Activated T-cell treated with anti-CD3 and anti-CD28 coated beads, Interleukin-2, amount 50 U/mL, for 72 hours (primary cell): ENCODE measurements at places on chromosomes 13 and 19. TPM values are rescaled to one million over a fixed set of nuclear protein-coding genes. Genes with fewer than 3 reads are reported as not detected.
A peak's percentile ranks its signal among the peaks of the same experiment; 100 is the strongest.

GRCh38 chr13:57824121-57824520 lies 192.6 kb downstream of the PCDH17 start:
- H3K36me3 ChIP-seq: no peaks in the 10 kb centered on the region
- H3K4me1 ChIP-seq: no peaks in the 10 kb centered on the region
- DNase-seq: no peak

- no peaks in the 10 kb centered on the region for H3K4me1 ChIP-seq
- no peak overlapping the region for H3K4me3 ChIP-seq
- no peak overlapping the region for H3K27ac ChIP-seq
- no peaks in the 10 kb centered on the region for H3K27me3 ChIP-seq
Measured at GRCh38 chr13:89115307-89115706, 1444.1 kb downstream of the SLITRK5 start.

DNA sequence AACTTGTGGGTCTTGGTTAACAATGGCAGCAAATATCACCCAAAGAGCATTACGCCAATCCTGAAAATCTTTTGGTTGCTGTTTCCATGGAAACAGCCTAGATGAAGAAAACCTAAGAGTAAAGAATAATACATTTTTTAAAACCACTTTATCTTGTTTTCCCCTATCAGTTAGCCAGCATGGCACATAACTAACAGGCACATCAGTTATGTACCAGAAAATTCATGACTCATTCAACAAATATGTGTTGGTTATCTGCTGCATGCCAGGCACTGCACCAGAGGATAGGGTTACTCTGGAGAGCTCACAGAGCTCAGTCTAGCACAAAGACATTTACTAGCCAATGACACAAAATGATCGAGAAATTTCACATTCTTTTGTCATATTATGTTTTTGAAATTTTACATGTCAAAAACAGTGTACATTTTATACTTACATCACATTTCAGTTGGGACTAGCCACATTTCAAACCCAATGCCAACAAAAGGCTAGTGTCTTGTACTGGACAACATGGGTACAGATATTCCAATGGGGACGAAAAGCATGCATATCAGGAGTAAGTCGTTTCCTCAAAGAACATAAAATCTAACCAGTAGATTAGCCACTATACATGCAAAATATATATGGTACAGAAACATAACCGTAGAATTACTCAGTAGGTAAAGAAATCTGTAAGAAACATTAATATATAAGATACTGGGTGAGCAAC lies 20.3 kb downstream of the LNX2 start:
- peaks cover 7% of the 10 kb centered on the region for H3K4me1 ChIP-seq
- no peaks in the 10 kb centered on the region for H3K36me3 ChIP-seq
- H3K27me3 ChIP-seq: no peaks in the 10 kb centered on the region
- no peak overlapping the region for H3K27ac ChIP-seq
- no peak for DNase-seq

DNA sequence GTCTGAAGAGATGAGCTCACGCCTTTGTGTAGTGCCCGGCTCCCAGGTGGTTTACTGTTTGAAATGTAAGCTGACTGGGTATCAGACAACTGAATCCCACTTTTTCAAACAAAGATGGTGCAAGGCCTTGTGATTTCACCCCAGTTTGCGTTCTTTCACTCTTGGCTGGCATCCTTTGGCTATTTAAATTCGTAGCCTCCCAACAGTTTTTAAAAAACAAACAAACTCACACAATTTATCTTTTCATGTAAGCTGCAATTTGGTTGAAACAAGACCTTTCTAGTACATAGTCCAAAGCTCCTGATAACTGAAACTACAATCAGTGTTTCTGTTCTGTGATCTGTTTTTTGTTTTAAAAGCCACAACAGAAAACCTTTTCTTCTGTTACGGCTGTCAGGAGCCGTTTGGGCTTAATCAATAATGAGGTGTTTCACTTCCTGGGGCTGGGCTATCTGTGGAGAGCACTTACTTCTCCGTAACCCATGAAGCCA lies 65.1 kb upstream of the NPAS1 start:
- peaks cover 78% of the 10 kb centered on the region for H3K4me1 ChIP-seq
- H3K27ac ChIP-seq: peak overlapping the region; percentile 99
- H3K4me3 ChIP-seq: peak overlapping the region; percentile 74
- no peaks in the 10 kb centered on the region for H3K27me3 ChIP-seq

DNA sequence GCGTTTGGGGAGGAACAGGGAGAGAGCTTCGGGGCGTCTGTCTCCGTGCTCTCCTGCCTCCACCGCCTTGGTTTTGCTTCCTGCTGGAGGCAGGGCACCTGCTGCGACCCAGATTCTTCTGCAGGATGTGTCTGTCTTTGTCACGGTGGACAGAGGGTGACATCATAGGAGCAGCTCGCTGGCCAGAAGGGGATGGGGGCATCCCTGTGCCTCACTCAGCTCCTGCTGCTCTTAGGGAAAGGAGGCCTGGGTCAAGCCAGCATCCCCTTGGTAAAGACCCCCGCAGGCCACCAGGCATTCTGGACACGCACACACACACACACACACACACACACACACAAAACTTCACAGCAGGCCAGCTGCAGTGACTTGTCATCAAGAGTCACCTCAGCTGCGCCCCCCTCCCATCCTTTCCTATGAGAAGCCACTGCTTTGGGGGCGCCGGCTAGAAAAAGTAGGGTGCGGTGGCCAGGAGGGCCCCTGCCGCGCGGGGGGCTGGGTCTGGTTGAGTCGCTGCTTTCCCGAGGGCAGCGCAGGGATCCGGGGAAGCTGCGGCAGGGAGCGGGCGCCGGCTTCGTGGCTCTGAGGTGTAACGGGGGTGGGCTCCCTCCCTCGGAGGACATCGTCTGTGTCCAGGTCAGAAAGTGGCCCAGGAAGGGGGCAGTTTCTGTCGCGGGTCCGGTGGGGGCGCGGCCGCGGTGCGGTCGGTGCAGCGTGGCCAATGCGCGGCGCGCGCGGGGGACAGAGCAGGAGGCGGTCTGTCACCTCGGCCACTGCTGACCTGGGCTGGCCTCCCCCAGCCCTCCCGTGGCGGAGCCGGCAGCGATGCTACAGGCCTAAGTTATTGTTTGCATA lies 15.8 kb upstream of the NPAS1 start:
- peaks cover 19% of the 10 kb centered on the region for H3K27me3 ChIP-seq
- H3K27ac ChIP-seq: no peak overlapping the region
- no peaks in the 10 kb centered on the region for H3K4me1 ChIP-seq
- peaks cover 4% of the 10 kb centered on the region for H3K36me3 ChIP-seq
- no peak overlapping the region for H3K4me3 ChIP-seq
- DNase-seq: no peak

- no peak overlapping the region for H3K27ac ChIP-seq
- H3K4me3 ChIP-seq: no peak overlapping the region
- no peak for DNase-seq
- no peaks in the 10 kb centered on the region for H3K27me3 ChIP-seq
- H3K4me1 ChIP-seq: no peaks in the 10 kb centered on the region
Measured at GRCh38 chr19:10680545-10681135, 20.6 kb upstream of the QTRT1 start.

DNA sequence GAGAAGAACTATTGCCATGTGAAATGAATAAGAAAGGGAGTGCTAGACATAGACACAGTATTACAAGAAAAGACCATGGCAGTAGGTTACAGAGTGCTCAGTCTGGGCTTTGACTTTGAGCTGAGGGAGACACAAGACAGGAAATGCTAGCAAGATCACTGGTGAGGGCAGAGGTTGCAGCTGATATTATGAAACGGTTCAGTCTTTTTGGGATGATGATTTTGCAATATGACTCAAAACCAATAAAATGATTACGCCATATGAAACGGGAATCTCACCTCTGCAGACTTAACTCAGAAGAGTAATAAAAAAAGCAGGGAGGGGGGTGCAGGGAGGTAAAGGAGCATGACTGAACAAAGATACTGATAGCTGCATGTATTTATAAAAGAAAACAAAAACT lies 123.1 kb downstream of the RBM26 start:
- H3K36me3 ChIP-seq: no peaks in the 10 kb centered on the region
- DNase-seq: no peak
- no peaks in the 10 kb centered on the region for H3K27me3 ChIP-seq
- H3K4me1 ChIP-seq: no peaks in the 10 kb centered on the region
- H3K4me3 ChIP-seq: no peak overlapping the region

- H3K4me3 ChIP-seq: no peak overlapping the region
- DNase-seq: no peak
- no peak overlapping the region for H3K27ac ChIP-seq
Measured at GRCh38 chr13:114032126-114032799, 58.4 kb upstream of the C13orf46 start.

DNA sequence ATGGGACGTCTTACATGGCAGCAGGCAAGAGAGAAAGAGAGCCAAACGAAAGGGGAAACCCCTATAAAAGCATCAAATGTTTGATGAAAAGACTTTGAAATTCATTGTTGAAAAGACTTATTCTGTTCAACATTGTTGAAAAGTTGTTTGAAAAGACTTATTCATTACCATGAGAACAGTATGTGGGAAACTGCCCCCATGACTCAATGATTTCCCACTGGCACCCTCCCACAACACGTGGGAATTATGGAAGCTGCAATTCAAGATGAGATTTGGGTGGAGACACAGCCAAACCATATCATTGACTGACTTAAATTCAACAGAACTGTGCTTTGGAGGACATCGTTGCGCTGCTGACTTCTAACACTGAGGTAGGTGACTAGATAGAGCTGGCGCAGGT lies 48.0 kb upstream of the RCBTB2 start:
- peak overlapping the region; percentile 6 for H3K27ac ChIP-seq
- DNase-seq: no peak
- H3K36me3 ChIP-seq: no peaks in the 10 kb centered on the region
- H3K27me3 ChIP-seq: peaks cover 52% of the 10 kb centered on the region
- H3K4me3 ChIP-seq: no peak overlapping the region

Gene CCDC8
- not detected for total RNA-seq

DNA sequence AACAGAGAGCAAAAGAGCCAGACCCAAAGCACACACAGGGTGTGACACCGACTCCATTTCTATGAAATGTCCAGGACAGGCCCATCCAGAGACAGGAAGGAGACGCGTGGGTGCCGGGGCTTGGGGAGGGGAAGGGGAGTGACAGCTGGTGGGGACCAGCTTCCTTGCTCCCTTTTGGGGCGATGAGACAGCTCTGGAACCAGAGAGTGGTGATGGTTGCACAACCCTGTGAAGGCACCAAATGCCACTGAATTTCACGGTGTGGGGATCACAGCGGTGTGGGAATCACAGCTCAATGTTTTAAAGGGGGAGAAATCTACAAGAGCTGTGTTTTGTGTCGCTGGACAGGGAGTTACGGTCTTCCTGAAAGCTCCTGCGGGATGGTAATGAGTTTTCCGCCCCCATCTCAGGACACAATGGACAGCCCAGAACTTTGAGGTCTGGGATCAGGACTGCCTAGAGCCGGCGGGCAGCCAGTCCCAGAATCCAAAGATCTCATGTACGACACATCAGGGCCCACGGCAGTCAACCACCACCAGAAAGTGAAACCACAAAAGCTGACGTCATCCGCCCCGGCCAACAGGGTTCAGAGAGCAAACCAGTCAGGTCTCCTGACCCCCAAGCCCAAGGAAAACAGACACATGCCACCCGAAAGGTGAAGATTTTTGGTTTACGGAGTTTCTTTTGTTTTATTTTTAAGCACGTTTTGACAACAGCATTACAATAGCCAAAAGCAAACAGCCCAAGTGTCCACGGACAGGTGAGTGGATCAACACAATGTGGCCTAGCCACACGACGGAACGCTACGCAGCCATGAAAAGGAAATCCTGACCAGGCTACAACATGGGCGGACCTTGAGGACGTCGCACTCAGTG lies 7.3 kb downstream of the SGTA start:
- peak overlapping the region; percentile 96 for H3K27ac ChIP-seq
- peak overlapping the region; percentile 91 for H3K4me3 ChIP-seq
- DNase-seq: peak; percentile 85
- peaks cover 38% of the 10 kb centered on the region for H3K4me1 ChIP-seq

DNA sequence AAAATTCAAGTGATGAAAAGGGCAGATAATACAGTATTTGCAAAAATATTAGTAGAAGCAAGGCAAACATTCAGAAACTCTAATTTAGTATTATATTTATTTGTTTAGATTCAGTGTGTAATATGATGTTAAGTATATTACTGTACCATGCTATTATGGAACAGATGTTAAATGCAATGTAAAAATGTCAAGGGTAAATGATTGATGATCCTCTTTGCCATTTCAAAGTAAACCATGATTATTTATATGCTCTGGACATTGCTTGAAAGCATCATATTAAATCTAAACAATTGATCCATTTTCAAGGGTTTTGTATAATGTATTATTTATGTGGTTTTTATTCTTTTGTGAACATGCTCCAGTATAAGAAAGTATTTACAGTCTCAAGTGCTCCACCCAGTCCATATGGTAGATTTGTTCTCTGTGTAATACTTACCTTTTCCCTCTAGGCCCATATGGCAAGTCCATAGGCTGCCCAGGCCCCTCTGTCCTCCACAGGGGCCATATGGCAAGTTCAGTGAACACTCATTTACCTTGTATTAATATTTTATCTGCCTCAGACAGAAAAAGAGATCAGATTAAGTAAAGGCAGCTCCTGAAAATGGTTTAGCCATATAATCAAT lies 353.5 kb downstream of the DACH1 start:
- no peaks in the 10 kb centered on the region for H3K4me1 ChIP-seq
- no peak overlapping the region for H3K4me3 ChIP-seq
- H3K36me3 ChIP-seq: no peaks in the 10 kb centered on the region
- DNase-seq: no peak
- H3K27me3 ChIP-seq: no peaks in the 10 kb centered on the region
- H3K27ac ChIP-seq: no peak overlapping the region

DNA sequence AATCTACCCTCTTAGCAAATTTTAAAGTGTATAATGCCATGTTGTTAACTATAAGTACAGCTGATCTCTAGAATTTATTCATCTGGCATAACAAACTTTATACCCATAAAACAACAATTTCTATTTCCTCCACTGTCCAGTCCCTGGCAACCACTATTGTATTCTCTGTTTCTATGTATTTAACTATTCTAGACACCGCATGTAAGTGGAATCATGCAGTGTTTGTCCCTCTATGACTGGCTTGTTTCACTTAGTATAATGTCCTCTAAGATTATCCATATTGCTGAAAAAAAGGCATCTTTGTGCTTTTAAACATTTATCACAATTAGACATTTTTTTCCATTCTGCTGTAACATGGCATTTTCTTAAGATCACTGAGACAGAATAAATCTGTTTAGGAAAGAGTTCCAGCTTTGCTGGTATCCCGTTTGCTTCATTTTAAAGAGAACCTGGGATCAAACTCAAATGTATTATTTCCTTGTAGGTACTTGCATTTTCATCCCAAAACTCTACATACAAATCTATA lies 1191.0 kb downstream of the SLITRK5 start:
- H3K36me3 ChIP-seq: no peaks in the 10 kb centered on the region
- H3K27ac ChIP-seq: no peak overlapping the region
- no peak overlapping the region for H3K4me3 ChIP-seq
- no peak for DNase-seq
- H3K27me3 ChIP-seq: no peaks in the 10 kb centered on the region

- DNase-seq: no peak
- peaks cover 15% of the 10 kb centered on the region for H3K4me1 ChIP-seq
- peaks cover 2% of the 10 kb centered on the region for H3K36me3 ChIP-seq
- H3K4me3 ChIP-seq: no peak overlapping the region
- H3K27ac ChIP-seq: no peak overlapping the region
Measured at GRCh38 chr13:46041419-46041839, 11.1 kb downstream of the ZC3H13 start.

- H3K27ac ChIP-seq: no peak overlapping the region
- peak overlapping the region; percentile 4 for H3K4me3 ChIP-seq
- H3K4me1 ChIP-seq: peaks cover 45% of the 10 kb centered on the region
Measured at GRCh38 chr13:111166882-111167675, 52.0 kb downstream of the ARHGEF7 start.

GRCh38 chr19:45645631-45646344 lies 6.6 kb upstream of the EML2 start:
- H3K27ac ChIP-seq: peak overlapping the region; percentile 82
- peak; percentile 87 for DNase-seq
- H3K27me3 ChIP-seq: no peaks in the 10 kb centered on the region
- H3K4me3 ChIP-seq: peak overlapping the region; percentile 84
- peaks cover 49% of the 10 kb centered on the region for H3K4me1 ChIP-seq
- H3K36me3 ChIP-seq: peaks cover 6% of the 10 kb centered on the region

Gene C19orf38
- 6.2 TPM for total RNA-seq
